ENCODE measurements at places on chromosomes 6 and 20.

- DNase-seq: no peak
Measured at GRCh38 chr20:62952373-62952967, at the start of gene SLC17A9. SLC17A9 (plus strand) TSS chr20:62952709; CDS start chr20:62952831, 122 bp downstream.

DNA sequence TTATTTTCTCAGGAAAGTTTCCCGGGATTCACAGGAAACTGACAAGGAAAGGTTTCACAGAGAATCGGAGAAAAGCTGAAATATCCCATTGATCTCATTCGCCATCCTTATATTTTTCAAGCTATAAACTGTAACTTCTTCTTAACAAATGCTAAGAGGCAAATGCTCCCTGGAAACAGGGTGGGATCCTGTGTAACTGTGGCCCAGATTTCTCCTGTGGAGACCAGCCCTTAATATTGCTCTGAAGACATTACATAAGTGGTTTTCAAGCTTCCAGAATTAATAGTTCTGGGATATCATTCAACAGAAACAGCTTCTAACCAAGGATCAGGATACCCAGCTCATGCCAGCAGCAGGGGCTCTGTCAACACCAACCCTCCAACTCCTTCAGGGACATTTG is 69.2 kb downstream of the THBS2 start:
- DNase-seq: no peak

GRCh38 chr6:87897663-87898062 is 150.0 kb upstream of the SPACA1 start:
- no peak for DNase-seq

GRCh38 chr6:43103253-43103876 is 27.3 kb downstream of the PTK7 start:
- DNase-seq: no peak

DNA sequence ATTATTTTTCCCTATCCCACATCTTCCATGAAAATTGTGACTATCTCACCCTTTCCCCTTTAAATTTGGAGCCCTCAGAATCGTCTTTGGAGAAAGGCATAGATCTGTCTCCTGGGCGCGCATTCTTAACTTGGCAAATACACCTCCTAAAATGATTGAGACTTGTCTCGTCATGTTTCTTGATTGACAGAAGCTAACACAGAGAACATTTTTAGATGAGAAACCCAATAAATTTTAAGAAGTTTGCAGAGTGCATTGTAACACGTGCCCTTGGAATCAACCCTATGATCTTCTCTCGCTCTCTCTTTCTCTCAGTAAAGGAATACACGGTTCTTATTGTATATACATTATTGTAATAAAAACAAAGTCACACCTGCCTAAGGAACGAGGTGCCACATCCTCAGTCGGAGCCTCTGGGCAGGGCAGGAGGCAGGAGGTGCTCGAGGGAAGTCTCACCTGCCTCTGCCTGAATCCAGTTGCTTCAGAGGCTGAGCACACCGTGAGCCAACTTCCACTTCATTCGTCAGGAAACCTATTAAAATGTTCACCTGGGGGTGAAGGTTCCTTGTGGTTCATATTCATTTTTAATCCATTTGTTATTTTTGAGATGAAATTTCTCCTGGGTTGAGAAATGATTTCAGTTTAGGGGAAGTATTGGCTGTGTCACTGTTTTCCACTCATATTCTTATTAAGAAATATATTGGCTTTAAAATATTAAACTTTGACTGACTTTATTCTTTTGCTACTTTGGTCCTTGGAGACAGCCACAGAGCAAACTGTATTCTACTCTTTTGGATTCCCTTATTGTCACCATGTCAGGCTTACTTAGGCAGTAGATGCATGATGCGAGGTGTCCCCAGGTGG is 90.5 kb upstream of the THBS2 start:
- DNase-seq: no peak

DNA sequence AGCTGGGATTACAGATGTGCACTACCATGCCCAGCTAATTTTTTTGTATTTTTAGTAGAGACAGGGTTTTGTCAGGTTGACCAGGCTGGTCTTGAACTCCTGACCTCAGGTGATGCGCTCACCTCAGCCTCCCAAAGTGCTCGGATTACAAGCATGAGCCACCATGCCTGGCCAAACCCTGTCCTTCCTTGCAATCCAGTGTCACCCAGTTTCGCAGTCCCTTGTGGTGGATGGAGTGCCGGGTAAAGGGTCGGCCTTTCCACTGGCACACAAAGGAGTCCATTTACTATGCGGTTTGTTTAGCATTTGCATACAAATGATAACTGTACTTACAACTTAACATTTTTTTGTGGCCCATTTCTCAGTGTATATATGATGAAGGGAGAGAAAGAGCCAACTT is 99.3 kb upstream of the TIAM2 start:
- no peak for DNase-seq

DNA sequence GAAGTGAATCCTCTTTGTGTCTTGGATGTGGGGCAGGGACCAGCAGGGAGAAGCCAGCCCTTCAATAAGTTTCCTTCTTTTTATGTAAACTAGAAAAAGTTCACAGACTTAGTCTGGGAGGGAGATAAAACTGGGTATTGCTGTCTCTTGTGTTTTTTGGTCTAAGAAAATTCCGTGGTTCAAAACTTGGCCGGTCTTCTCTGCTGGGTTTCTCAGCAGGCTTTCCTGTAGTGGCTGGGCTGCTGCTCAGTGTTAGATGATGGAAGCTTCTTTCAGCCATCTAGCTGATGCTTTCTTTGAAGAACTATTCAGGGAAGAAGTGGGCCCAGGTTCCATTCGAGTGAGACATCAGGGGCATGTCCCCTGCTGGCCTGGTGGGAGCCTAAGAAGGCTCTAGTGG is 70.7 kb upstream of the SCP2D1 start:
- no peak for DNase-seq

DNA sequence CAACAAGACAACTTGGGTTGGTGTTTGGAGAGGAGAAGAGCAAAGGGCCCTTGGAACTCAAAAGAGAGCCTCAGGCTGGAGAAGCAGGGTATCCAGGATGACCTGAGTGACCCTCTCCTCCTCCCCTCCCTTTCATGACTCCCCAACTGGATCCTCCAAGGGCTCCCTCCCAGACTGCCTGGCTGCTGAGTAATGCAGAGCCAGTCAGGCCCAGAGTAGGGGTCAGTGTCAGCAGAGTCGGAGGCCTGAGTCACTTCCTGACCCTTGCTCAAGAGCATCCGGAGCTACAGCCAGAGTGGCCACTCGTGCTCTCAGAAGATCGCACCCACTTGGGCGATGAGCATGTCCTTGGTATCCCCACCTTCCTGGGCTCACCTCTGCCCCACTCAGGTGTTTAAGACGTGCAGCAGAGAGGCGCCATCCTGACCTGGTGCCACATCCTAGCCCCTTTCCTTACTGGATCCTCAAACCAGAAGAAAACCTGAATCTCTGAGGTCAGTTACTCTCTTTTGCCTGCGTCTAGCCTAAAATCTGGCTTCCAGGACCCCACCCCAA is 2.8 kb upstream of the MAPK13 start:
- DNase-seq: peak; percentile 80

- no peak for DNase-seq
Measured at GRCh38 chr6:39561536-39562266, 163.5 kb downstream of the KIF6 start.

DNA sequence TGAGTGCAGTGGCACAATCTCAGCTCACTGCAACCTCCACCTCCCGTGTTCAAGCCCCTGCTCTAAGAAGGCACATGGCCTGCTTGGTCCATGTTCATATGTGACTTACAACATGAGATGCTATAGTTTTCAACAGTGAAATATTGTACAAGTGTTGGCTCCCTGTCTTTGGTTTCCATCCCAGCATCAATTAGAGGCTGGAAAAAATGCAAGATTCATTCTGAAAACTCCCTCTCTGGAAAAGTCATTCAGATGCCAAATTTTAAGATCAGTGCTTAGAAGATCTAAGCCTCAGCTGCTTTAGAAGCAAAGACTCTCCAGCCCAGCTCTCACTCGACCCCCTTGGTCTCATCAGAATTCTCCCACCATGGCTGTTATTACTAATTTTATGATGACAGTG is 398.9 kb downstream of the KIF16B start:
- no peak for DNase-seq

DNA sequence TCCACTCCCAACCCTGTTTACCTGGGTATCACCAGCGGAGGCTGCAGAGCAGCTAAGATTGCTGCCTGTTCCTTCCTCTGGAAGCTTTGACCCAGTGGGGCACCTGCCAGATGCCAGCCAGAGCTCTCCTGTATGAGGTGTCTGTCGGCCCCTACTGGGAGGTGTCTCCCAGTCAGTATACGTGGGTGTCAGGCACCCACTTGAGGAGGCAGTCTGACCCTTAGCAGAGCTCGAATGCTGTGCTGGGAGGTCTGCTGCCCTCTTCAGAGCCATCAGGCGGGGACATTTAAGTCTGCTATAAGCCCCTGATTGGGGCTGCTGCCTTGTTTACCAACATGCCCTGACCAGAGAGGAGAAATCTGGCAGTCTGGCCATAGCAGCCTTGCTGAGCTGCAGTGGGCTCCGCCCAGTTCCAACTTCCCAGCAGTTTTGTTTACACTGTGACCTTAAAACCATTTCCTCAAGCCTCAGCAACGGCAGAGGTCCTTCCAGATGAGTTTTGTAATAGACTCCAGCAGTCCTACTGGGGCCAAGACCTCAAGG is 2.8 kb downstream of the RAET1E start:
- no peak for DNase-seq

DNA sequence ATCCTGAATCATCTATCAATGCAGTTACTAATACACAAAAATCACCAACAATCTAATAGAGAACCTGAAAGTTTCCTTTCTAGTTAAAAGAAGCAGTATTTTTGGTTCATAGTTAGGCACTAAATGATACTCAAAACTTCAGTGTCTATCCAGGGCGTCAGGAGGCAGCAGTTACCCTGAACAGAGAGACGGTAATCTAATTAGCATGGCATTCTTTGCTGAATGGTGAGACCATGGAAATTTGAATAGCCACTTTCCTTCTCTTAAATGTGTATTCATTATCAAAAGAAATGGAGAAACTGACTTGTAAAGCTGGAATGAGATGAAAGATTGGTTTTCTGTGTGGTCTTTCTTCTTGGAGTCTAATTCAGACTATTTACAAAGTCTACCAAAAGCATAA is 146.6 kb upstream of the BMP5 start:
- DNase-seq: no peak

GRCh38 chr6:152642578-152643375 is 5.6 kb upstream of the SYNE1 start:
- peak; percentile 60 for DNase-seq
